ENCODE measurements at places on chromosomes 3 and 15.

- no peak for DNase-seq
Measured at GRCh38 chr15:88246081-88246480, 10.5 kb downstream of the NTRK3 start.

- no peak for DNase-seq
Measured at GRCh38 chr3:145623349-145623748, 537.6 kb downstream of the PLOD2 start.

- no peak for DNase-seq
Measured at GRCh38 chr3:23490459-23490858, 287.3 kb downstream of the UBE2E2 start.

DNA sequence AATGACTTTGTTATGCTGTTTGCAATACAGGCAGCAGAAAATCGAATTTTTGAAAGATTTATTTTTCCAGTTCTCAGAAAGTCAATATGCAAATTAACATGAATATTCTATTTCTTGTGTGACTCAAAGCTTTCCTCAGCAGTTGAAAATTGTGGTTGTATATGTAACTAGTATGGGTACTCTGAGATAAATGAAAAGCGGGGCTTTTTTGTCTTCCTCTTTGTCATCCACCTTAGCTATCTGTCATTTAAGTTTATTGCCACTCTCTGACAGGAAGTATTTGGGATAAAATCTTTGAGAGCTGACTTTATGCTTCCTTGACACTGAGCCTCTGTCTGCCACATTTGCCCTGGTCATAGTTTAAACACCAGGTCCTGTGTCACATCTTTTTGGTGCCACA is 91.5 kb downstream of the ATG7 start:
- no peak for DNase-seq

DNA sequence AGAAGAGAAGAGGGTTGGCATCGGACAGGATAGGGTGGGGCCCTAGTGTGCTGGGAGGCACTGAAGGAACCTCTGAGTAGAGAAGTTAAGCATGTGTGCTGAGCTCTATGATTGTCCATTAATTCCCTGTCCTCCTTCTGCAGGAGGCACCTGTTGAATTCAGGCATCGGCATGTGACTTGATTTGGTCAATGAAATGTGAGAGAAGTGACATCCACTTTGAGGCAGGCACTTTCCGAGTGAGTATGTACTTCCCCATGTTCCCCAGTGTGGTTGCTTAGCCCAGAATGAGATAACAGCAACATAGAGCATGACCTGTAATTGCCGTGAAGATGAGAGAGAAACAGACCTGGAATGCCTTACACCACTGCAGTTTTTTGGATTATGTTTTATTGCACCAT is 224.8 kb downstream of the RPLP1 start:
- no peak for DNase-seq
